ENCODE measurements at places on chromosomes 2 and 18.

DNA sequence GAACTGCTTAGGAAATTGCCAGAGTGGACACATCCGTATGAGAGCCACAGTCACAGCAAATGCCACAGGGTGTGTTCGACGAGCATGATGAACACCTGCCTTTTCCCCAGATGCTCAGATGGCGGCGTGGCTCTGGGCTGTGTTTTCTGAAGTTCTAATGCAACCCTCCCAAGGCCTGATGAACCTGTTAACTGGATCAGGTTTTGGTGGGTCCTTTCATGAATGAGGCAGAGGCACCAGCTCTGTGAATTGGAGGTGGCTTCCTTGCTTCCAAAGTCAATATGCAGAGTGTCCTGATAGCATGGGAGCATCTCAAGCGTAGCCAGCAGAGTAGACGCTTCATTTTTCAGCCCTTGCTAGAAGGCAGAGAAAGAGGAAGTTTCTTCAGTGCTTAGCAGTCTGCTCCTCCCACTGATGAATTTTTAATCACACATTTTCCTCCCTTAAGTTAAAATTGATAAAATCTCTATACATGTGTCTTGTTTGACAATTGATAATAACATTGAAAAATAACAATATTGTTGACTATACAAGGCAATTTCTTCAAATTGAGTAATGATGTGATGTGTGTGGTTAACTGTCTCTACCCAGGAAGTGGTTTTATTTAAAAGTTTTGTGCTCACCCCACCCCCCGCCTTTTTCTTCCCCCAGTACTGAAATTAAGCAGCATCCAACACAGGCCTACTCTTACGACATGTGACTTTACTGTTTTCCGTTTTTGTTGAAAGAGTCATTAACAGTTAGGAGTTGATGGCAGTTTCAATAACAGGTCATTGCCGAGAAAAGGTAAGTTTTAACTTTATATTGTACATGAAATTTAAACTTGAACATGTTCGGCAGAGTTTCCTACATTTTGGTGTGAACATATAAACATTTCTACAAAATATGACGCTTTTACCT is at the start of gene ARHGAP15:
TSS of gene ARHGAP15 (plus strand) at position 739 of the 900 bp plus-strand sequence.
- peak; percentile 58 for DNase-seq

GRCh38 chr2:227347117-227347516 is 22.1 kb downstream of the MFF start:
- no peak for DNase-seq

DNA sequence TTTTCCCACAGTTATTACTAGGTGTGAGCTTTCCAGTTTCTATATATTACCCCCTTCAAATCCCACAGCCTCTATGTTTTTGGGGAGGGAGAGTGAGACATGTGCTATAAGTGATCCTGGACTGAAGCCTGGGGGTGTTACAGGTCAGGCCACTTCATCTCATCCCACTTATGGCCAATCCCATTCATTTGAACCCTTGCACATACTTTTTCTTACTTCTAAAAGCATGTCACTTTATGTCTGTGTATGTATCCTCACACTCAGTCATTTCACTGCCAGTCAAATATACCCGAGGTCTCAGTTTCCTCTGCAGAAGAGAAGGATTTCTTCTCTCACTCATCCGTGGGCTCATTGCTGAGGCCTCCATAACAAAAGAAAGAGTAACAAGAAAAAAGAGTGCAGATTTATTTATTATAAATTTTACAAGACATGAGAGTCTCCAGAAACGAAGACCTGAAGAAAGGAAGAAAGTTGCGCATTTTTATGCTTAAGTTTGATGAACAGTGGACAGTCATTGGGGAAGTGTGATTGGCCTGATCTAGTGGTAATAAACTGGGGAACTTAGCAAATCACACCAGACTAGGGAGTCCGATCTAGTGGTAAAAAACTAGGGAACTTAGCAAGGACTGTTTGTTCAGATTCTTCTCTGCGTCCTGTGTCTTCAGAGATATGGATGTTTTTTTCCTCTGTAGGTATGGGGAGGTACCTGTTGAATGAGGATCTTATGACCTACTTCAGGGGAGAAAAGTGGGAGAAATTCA is 52.1 kb downstream of the ICOS start:
- no peak for DNase-seq

DNA sequence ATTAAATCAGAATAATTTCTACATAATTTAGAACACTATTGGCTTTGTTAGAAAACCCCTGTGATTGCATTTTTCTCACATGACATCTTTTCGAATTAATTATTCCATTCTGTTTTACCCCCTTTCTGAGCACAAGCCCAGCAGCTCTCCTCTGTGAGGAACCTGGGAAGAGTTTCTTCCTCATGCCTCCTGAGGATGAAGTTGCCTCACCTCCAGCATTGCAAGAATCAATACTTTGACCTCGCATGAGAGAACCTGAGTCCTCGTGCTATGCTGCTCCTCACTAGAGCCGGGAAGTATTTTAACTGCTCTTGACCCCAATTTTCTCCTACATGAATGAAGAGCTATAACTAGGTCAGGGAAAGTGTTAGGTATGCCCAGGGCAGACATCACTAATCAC is 77.1 kb upstream of the RAPH1 start:
- no peak for DNase-seq

DNA sequence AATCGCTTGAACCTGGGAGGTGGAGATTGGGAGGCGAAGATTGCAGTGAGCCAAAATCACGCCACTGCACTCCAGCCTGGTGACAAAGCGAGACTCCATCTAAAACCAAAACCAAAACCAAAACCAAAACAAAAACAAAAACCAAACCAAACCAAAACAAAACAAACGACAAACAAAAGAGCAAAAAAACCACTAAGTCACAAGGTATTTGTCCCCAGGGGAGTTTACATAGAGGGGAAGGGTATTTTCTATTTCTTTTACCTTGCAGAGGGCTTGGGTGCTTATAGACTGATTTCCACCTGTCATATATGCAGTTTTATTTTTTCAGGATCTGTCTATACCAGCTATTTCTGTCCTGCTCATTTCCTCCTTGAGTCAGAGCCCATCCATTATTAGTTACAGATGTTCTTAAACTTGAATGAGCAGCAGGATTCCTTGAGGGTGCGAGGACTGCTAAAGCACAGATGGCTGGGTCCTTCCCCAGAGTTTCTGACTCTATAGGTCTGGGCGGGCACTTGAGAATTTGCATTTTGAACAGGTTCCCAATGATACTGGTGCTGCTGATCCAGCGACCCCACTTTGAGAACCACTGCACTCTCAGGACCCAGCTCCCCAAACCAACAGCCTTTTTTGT is 102.2 kb upstream of the UXS1 start:
- DNase-seq, result no peak

GRCh38 chr2:103445347-103445746 is 683.5 kb downstream of the TMEM182 start:
- no peak for DNase-seq

- DNase-seq, result no peak
Measured at GRCh38 chr2:157900203-157900602, 24.1 kb upstream of the ACVR1 start.

DNA sequence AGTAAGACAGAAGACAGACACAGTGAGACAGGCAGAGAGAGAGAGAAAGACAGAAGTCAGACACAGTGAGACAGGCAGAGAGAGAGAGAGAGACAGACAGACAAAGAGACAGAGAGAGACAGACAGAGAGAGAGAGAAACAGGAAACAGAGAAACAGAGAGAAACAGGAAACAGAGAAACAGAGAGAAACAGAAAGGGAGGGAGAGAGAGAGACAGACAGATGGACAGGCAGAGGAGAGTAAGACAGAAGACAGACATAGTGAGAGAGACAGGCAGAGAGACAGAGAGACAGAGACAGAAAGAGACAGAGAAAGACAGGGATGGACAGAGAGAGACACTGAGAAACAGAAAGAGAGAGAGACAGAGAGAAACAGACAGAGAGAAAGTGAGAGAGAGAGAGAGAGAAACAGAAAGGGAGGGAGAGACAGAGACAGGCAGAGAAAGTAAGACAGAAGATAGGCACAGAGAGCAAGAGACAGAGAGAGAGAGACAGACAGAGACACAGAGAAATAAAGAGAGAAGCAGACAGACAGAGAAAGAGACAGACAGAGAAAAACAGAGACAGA is 109.3 kb upstream of the ANKRD30BL start:
- DNase-seq, result no peak

DNA sequence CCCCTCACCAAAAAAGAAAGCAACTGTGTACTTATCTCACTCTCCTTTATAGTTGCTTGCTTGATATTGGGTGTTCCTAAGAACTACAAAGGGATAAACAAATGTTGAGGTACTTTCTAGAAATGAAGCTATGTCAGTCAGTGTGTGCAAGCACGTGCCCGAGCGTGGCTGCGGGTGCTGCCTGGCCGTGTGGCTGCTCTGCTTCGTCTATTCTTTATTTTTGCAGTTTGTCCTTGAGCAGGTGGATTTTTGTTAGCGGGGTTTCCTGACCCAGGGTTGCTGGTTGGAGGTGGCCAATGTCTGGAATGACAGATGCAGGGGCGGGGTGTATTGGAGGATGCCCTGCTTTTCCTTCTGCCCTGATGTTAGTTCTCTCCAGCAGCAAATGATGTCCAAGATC is 62.6 kb downstream of the ACOXL start:
- no peak for DNase-seq

DNA sequence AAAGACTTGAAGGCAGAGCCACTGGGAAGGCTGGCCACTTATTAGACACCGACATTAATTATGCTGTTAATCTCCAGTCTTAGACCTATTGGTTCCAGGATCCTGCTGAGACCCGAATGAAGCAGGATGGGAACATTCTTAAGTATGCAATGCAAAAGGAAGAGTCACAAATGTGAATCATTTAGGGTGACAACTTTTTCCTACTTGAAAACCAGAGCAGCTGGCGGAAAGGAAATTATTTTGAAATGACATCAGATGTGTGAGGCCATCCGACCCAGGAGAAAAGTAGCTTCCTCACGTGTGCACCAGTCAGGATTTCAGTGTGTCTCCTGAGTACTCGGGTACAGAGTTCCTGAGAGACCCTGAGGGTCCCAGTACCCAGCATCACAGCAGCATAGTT is 222.9 kb upstream of the NCKAP5 start:
- DNase-seq, result no peak

DNA sequence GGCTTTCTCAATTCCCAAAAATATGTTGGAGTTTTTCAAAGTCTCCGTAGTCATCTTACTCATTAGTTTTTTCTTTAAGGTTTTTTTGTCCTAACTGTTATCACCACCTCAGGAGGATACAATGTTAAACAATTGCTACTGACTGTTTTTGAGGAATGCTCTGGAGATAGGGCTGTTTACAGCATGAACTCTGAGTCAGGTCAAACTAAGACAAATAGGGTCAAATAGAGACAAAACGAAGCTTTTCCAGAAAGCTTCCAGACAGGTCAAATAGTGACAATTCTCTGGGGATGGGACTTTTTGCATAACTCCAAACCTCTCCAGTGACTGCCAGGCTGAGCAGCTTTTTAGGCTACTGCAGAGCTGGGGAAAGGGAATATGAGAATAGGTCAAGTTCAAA is 15.2 kb upstream of the DIPK1C start:
- no peak for DNase-seq

DNA sequence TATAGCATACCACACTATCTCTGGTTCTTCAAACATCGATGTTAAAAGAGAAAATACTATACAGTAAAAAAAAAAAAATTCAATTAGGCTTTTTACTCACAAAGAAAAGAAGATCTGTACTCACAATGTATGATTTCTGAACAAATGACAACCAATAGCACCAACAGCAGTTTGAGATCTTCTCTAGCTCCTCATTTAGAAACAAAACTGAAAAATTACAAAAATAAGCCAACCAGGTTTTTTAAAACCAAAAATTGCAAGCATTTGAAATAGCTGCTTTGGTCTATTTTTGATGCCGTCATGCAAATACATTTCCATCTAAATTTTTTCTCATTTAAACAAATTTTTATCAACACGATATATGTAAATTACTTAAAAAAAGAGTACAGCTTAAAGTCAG is 34.3 kb upstream of the RALBP1 start:
- no peak for DNase-seq

DNA sequence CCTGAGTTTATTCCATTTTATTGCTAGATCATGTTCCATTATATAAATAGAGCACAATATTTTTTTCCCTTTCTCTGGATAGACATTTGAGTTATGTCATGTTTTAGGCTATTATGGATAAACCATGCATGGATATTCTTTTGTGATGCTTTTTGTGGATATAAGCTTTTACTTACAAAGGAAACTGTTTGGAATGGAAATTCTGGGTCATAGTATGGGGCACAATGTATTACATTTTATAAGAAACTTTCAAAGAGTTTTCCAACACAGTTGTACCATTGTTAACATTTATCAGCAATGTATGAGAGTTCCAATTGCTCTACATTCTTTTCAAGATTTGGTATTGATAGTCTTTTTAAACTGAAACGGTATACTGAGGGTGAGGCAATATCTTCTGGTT is 749.4 kb downstream of the SOCS6 start:
- DNase-seq, result no peak

- no peak for DNase-seq
Measured at GRCh38 chr2:234422273-234422732, 74.6 kb downstream of the ARL4C start.

GRCh38 chr2:173101687-173102086 is 26.0 kb downstream of the MAP3K20 start:
- no peak for DNase-seq

DNA sequence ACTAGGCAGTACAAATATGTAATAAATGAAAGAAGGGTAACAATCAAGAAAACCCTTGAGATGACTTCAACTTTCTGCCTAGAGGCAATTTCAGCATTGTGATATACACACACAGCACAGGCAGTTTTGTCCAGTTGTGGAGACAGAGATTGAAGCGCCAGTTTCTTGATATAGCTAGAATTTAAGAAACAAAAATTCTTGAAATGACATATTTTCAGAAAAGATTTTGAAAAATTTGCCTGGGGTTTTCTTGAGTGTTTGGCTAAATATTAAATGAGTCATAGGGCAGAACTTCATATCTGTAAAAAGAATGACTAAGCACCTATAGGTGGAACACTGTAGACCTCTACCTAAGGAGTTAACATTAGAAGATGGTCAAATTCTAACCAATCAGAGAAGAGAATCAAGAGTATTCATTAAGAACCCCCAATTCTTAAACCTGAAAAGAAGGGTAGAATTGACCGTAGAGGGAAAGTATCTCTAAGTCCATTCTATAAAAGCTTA is 1266.8 kb upstream of the TMEFF2 start:
- no peak for DNase-seq

GRCh38 chr2:174667250-174667860 is 69.8 kb upstream of the WIPF1 start:
- DNase-seq, result no peak

- no peak for DNase-seq
Measured at GRCh38 chr2:20573620-20574422, 77.1 kb downstream of the HS1BP3 start.

- DNase-seq, result no peak
Measured at GRCh38 chr2:20381457-20381856, 30.8 kb upstream of the PUM2 start.

GRCh38 chr2:219634951-219635751 is 7.7 kb downstream of the SLC4A3 start:
- DNase-seq, result no peak

GRCh38 chr2:18153741-18154140 is 275.3 kb downstream of the KCNS3 start:
- DNase-seq, result no peak

GRCh38 chr2:240921311-240921994 is 15.3 kb downstream of the CROCC2 start:
- no peak for DNase-seq

Measured in hematopoietic multipotent progenitor cell treated with erythropoietin and hydrocortisone succinate and interleukin-3 and kit ligand, for 17 days (in vitro differentiated cells).